ENCODE measurements at places on chromosomes 6 and 20. TPM values are rescaled to one million over a fixed set of nuclear protein-coding genes. Genes with fewer than 3 reads are reported as not detected.

ZBTB2 gene
- 7.5 TPM for total RNA-seq

LPA gene
- not detected for total RNA-seq

KIFC1 gene
- total RNA-seq: 51.5 TPM

MLN gene
- not detected for total RNA-seq

EYA4 gene
- not detected for total RNA-seq

CD24 gene
- total RNA-seq: 1,843 TPM

TCP11 gene
- 0.96 TPM for total RNA-seq

CYP24A1 gene
- total RNA-seq: not detected

NMBR gene
- total RNA-seq: not detected

CLPSL2 gene
- not detected for total RNA-seq

NOX3 gene
- total RNA-seq: not detected

ZNF831 gene
- 3.8 TPM for total RNA-seq

DNA sequence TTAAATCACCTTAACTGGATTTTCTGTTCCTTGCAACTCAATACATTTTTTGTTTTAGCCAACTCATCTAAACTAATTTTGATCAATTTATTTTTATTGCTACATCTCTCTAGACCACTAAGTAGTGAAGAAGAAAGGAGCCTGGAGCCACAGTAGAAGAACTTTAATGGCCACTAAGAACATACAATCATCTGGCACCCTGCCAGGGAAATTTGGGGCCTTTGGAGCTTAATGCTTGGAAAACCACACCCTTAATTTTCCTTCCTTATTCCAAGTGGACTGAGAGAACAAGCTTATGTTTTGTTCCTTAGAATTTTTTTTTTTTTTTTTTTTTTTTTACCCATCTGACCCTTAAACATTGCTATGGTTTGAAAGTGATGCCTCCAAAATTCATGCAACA, 12.0 kb upstream of the GMDS start:
- H3K27me3 ChIP-seq: no peaks in the 10 kb centered on the region
- H3K4me3 ChIP-seq: no peak overlapping the region
- peak overlapping the region; percentile 82 for H3K27ac ChIP-seq
- no peaks in the 10 kb centered on the region for H3K36me3 ChIP-seq

- DNase-seq: no peak
- H3K4me3 ChIP-seq: no peak overlapping the region
- peaks cover 11% of the 10 kb centered on the region for H3K4me1 ChIP-seq
- H3K27me3 ChIP-seq: no peaks in the 10 kb centered on the region
- no peaks in the 10 kb centered on the region for H3K36me3 ChIP-seq
These were observed 12.9 kb downstream of the MAPRE1 start for GRCh38 chr20:32832664-32833063.

- no peak for DNase-seq
- H3K27ac ChIP-seq: no peak overlapping the region
- H3K36me3 ChIP-seq: no peaks in the 10 kb centered on the region
- H3K4me3 ChIP-seq: no peak overlapping the region
- no peaks in the 10 kb centered on the region for H3K4me1 ChIP-seq
These were observed 17.7 kb downstream of the SRXN1 start for GRCh38 chr20:635028-635892.

GRCh38 chr20:3909952-3910366, 20.8 kb downstream of the PANK2 start:
- no peak for DNase-seq
- H3K27me3 ChIP-seq: no peaks in the 10 kb centered on the region
- H3K4me1 ChIP-seq: peaks cover 63% of the 10 kb centered on the region
- no peak overlapping the region for H3K27ac ChIP-seq
- no peak overlapping the region for H3K4me3 ChIP-seq
- peaks cover 20% of the 10 kb centered on the region for H3K36me3 ChIP-seq

GRCh38 chr20:420166-420620, 12.1 kb downstream of the RBCK1 start:
- H3K36me3 ChIP-seq: no peaks in the 10 kb centered on the region
- no peaks in the 10 kb centered on the region for H3K27me3 ChIP-seq
- peak overlapping the region; percentile 64 for H3K27ac ChIP-seq
- H3K4me1 ChIP-seq: peaks cover 9% of the 10 kb centered on the region

- H3K27me3 ChIP-seq: no peaks in the 10 kb centered on the region
- no peaks in the 10 kb centered on the region for H3K36me3 ChIP-seq
- H3K4me3 ChIP-seq: no peak overlapping the region
- no peak for DNase-seq
- no peaks in the 10 kb centered on the region for H3K4me1 ChIP-seq
These were observed 64.8 kb downstream of the GRIK2 start for GRCh38 chr6:101458336-101458735.

GRCh38 chr20:9071976-9072726, 3.3 kb downstream of the PLCB4 start:
- H3K4me3 ChIP-seq: no peak overlapping the region
- H3K4me1 ChIP-seq: peaks cover 6% of the 10 kb centered on the region
- peaks cover 17% of the 10 kb centered on the region for H3K27me3 ChIP-seq
- H3K27ac ChIP-seq: no peak overlapping the region

DNA sequence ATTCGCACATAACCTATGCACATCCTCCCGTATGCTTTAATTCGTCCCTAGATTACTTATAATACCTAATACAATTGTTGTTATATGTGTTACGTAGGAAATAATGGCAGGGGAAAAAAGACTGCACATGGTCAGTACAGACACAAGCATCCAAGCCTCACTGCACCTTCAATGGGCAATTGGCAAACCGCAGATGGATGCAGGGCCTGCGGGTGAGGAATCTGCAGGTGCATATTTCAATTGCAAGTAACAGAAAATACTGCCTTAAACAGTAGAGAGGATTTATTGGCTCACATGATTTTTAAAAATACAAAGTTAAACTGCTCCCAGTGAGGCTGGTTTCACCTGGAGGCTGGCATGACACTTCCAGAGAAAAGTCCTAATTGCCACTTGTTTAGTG, 142.1 kb upstream of the MLN start:
- H3K27ac ChIP-seq: no peak overlapping the region
- no peaks in the 10 kb centered on the region for H3K36me3 ChIP-seq
- DNase-seq: no peak
- no peaks in the 10 kb centered on the region for H3K4me1 ChIP-seq
- no peak overlapping the region for H3K4me3 ChIP-seq

DNA sequence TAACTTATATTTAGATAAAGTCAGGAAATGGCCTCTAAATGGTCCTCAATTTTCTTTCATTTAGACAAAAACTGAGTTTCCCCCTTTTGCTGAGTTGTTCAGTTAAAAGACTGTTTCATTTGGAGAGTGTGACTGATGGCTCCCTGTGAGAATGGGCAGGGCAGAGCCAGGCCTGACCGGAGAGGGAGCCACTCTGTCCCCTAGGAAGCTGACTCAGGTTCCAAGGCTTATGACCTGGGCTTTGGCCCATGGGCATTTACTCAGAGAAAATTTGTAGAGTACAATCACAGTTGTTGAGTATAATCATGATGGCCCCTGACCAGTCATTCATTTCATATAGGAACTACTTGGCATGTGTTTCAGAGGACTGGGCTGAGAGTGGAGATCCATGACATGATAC, 37.0 kb upstream of the AIG1 start:
- no peak overlapping the region for H3K27ac ChIP-seq
- H3K4me3 ChIP-seq: no peak overlapping the region
- no peaks in the 10 kb centered on the region for H3K36me3 ChIP-seq
- H3K4me1 ChIP-seq: no peaks in the 10 kb centered on the region
- DNase-seq: no peak

- DNase-seq: no peak
- H3K27me3 ChIP-seq: peaks cover 4% of the 10 kb centered on the region
- H3K4me3 ChIP-seq: no peak overlapping the region
- no peaks in the 10 kb centered on the region for H3K36me3 ChIP-seq
- H3K27ac ChIP-seq: no peak overlapping the region
These were observed 8.5 kb upstream of the DACT2 start for GRCh38 chr6:168328086-168328485.

DNA sequence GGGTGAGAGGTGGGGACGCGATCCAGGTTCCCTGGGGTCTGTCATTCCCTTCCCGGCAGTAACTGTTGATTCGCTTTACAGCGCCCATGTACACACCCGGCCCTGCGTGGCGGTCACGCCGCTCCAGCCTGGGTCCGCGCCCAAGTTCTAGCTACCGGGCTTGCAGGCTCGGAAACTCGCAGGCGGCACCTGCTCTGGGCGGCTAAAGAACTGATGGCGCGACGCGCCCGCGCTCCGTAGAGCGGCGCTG, 1.4 kb upstream of the POU3F2 start:
- H3K4me3 ChIP-seq: peak overlapping the region; percentile 39
- no peak overlapping the region for H3K27ac ChIP-seq
- DNase-seq: no peak
- peaks cover 40% of the 10 kb centered on the region for H3K4me1 ChIP-seq
- peaks cover 99% of the 10 kb centered on the region for H3K27me3 ChIP-seq

DNA sequence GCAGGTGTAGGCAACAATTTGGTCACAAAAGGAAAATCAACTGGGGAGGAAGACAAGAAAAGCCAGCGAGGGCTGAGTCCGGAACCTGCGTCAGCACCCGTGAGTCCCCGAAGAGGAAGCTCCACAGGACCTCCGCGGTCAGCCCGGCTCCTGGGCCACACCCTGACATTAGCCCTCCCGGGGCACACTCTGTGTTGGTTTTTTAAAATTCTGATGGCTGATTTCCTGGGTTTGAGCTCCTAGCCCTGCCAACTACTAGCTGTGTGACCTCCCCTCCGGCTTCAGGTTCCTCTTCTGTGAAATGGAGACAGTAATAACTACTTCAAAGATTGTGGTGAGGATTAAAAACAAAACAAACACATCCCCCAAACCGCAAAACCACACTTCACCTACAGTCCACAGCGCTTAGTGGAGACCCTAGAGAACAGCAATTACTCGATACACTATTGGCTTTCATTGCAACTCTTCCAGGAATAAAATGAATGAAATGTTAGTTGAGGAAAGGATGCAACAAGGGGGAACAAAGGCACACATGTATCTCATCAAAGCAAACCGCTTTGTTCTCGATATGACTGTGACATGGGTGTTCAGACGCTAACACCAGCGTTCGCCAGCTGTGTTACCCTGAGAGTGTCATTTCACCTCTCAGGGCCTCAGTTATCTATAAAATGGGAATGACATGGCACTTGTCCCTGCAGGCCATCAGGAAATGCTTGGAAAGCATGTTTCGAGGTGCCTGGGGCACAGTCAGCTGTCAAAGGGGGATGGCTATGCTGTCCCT, 985 bp downstream of the ZBP1 start:
- H3K27me3 ChIP-seq: no peaks in the 10 kb centered on the region
- peak overlapping the region; percentile 60 for H3K27ac ChIP-seq
- peak; percentile 75 for DNase-seq
- H3K36me3 ChIP-seq: no peaks in the 10 kb centered on the region
- H3K4me3 ChIP-seq: no peak overlapping the region

GRCh38 chr20:48019496-48019895, 234.2 kb upstream of the SULF2 start:
- H3K27me3 ChIP-seq: peaks cover 3% of the 10 kb centered on the region
- no peaks in the 10 kb centered on the region for H3K4me1 ChIP-seq
- no peaks in the 10 kb centered on the region for H3K36me3 ChIP-seq
- no peak overlapping the region for H3K4me3 ChIP-seq
- H3K27ac ChIP-seq: no peak overlapping the region

DNA sequence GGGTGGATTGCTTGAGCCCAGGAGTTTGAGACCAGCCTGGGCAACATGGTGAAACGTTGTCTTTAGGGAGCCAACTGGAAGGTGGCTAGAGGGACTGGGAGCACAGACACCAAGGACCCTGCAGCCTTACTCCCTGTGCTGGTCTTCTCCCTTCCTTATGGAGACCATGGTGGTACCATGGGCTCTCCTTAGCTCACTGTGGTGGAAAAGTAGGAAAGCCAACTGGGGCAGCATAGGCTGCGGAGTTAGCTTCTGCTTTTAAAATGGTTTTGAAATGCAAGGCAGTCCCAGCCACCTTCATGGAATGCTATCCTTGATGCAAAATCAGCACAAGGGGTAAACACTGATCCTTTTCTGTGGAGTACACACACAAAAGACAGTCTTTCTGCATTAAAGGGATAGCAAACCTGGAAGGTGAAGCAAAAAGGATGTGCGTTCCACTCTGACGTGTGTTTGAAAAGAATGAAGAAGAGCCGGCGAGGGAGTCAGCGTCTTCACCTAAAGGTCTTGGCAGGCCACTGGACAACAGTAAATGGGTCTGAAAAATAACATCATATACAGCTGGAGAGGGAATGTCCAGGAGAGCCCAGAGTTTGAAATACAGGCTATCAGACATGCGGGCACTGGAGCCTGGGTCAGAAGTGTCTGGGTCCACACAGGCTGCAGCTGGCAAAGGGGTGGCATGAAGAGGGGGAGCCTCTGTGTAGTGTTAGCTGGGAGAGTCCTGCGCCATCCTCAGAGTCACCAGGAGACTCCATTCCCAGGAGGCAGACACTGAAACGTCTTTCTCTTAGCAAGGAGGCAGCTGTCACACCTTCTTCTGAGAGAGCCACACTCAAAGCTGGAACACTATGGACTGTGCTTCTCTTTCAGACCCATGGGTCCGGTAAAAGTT, 58.5 kb downstream of the GPR6 start:
- H3K27me3 ChIP-seq: no peaks in the 10 kb centered on the region
- no peak overlapping the region for H3K4me3 ChIP-seq

GRCh38 chr6:79467716-79468115, 69.5 kb downstream of the LCA5 start:
- peaks cover 9% of the 10 kb centered on the region for H3K4me1 ChIP-seq
- H3K27ac ChIP-seq: no peak overlapping the region
- H3K27me3 ChIP-seq: no peaks in the 10 kb centered on the region
- no peak for DNase-seq
- H3K4me3 ChIP-seq: no peak overlapping the region
- H3K36me3 ChIP-seq: no peaks in the 10 kb centered on the region

GRCh38 chr6:138087593-138088325, 19.5 kb downstream of the PERP start:
- H3K4me1 ChIP-seq: peaks cover 11% of the 10 kb centered on the region
- no peaks in the 10 kb centered on the region for H3K36me3 ChIP-seq
- no peak for DNase-seq
- no peak overlapping the region for H3K4me3 ChIP-seq
- no peaks in the 10 kb centered on the region for H3K27me3 ChIP-seq

GRCh38 chr6:95923518-95923917, 92.3 kb upstream of the FUT9 start:
- DNase-seq: no peak
- H3K4me1 ChIP-seq: no peaks in the 10 kb centered on the region
- H3K27ac ChIP-seq: no peak overlapping the region
- no peaks in the 10 kb centered on the region for H3K27me3 ChIP-seq

GRCh38 chr6:80586242-80586641, 479.8 kb downstream of the BCKDHB start:
- H3K36me3 ChIP-seq: no peaks in the 10 kb centered on the region
- no peaks in the 10 kb centered on the region for H3K27me3 ChIP-seq
- no peak for DNase-seq
- no peaks in the 10 kb centered on the region for H3K4me1 ChIP-seq
- H3K4me3 ChIP-seq: no peak overlapping the region

DNA sequence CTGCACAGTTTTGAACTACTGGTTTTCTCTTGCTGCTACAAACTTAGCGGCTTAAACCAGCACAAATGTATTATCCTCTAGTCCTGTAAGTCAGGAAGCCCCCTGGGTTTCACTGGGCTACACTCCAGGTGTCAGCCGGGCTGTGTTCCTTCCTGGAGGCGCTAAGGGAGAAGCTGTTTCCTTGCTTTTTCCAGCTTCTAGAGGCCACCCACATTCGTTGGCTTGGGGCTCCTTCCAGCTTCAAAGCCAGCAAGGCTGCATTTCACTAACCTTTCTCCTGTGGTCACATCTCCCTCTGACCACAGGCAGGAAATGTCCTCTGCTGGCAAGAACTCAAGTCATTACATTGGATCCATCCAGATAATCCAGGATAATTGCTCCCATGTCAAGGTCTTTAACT, 350.6 kb upstream of the PLCB4 start:
- H3K36me3 ChIP-seq: no peaks in the 10 kb centered on the region
- DNase-seq: no peak
- no peaks in the 10 kb centered on the region for H3K4me1 ChIP-seq
- no peak overlapping the region for H3K27ac ChIP-seq
